Activated naive CD8-positive, alpha-beta T cell treated with anti-CD3 and anti-CD28 coated beads, Interleukin-2, amount 50 U/mL, for 24 hours (primary cell): ENCODE measurements at places on chromosomes 6 and 20.

GRCh38 chr6:157537556-157537955, 156.6 kb downstream of the ZDHHC14 start:
- DNase-seq: no peak

- no peak for DNase-seq
Observed at GRCh38 chr6:166989427-166990032, 9.7 kb upstream of the CEP43 start.

- DNase-seq: no peak
Observed at GRCh38 chr20:53419693-53420460, 173.8 kb downstream of the ZNF217 start.

DNA sequence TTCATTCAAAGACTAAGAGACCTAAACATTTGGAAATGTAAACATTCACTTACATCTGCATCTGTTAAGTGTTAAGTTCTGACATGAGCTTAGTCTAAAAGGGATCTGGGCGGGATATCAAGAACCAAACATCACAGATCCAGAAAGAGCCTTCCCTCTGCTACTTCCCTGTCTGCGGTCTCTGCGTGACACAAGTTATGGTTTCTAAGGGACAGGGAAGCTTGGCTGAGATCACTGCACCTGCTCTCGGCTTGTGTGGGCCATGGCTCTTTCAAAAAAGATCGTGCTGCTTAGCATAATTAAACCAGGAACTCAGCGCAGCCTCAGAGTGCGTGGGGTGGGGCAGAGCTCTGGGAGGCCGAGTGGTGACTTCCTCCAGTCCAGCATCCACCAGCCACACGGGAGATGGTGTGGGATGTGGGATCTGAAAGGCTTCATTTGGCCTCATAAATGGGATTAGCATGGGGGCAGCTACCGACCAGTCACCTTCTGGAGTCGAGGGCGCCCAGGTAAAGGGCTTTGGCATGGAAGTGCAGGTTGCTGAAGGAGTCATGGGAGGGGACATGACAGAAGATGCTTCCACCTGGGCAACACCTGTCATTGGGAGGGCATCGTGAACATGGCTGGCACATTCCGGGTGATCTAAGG, 16.7 kb upstream of the RAMACL start:
- DNase-seq: no peak
